NCI-H2081 (cell line): ENCODE measurements at places on chromosomes 7 and 10.

DNA sequence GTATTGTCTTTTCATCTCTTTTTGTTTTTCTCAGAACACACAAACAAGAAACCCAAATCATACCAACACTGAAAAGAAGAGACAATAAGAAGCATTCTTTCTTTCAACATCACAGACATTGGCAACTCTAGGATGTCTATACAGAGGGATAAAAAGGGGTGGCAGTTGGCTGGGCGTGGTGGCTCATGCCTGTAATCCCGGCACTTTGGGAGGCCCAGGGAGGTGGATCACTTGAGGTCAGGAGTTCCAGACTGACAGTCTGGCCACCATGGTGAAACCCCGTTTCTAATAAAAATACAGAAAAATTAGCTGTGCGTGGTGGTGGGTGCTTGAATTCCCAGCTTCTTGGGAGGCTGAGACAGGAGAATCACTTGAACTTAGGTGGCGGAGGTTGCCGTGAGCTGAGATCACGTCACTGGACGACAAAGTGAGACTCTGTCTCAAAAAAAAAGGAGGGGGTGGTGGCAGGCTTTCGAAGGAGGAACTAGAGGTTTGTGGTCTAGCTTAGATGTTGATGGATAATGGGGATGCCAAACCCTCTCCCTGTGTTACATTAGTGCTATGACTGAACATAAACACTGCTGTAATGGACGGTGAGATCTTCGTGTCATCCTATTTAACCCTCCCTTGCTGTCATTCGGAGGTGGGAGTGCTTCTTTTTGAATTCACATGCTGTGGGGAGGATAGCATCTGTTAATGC lies 9.4 kb downstream of the CNNM2 start:
- no peak for DNase-seq

GRCh38 chr7:114818501-114818900 lies 103.4 kb upstream of the MDFIC start:
- no peak for DNase-seq

DNA sequence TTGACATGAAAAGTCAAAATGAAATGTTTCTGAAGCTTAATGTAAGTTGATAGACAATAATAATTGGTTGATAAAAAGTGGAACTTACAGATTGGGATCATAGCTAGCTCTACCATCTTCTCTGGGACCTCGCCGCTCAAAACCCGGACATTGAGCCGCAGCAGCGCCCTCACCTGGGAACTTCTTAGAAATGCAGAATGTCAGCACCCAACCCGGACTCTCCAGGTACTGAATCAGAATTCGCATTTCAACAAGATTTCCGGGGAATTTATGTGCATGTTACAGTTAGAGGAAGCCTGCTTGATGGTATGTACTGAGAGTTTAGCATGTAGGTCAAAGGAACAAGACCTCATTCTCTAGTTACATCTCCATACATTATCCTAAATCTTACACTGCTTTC lies 36.7 kb upstream of the ABLIM1 start:
- peak; percentile 19 for DNase-seq

GRCh38 chr10:61684894-61685507 lies 22.3 kb downstream of the CABCOCO1 start:
- no peak for DNase-seq

GRCh38 chr7:102040569-102040968 lies 223.1 kb downstream of the CUX1 start:
- DNase-seq, result no peak

- no peak for DNase-seq
Measured at GRCh38 chr7:42834676-42835075, 77.2 kb downstream of the C7orf25 start.

DNA sequence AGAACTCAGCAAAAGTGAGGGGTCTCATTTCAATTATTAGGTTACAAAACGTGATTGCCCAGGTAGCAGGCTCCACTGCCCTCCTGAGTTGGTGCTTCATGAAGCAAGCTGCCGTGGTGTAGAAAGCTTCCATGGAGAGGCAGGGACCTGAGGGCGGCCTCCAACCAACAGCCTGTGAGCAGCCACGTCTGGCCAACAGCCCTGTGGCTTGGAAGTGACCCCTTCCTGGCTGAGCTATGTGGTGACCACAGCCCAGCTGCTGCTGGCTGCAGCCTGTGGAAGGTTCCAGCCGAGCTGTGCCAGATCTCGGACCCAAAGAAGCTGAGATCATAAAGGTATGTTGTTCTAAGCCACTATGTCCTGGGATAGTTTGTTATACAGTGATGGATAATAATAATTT lies 122.5 kb upstream of the KLF6 start:
- DNase-seq, result no peak

DNA sequence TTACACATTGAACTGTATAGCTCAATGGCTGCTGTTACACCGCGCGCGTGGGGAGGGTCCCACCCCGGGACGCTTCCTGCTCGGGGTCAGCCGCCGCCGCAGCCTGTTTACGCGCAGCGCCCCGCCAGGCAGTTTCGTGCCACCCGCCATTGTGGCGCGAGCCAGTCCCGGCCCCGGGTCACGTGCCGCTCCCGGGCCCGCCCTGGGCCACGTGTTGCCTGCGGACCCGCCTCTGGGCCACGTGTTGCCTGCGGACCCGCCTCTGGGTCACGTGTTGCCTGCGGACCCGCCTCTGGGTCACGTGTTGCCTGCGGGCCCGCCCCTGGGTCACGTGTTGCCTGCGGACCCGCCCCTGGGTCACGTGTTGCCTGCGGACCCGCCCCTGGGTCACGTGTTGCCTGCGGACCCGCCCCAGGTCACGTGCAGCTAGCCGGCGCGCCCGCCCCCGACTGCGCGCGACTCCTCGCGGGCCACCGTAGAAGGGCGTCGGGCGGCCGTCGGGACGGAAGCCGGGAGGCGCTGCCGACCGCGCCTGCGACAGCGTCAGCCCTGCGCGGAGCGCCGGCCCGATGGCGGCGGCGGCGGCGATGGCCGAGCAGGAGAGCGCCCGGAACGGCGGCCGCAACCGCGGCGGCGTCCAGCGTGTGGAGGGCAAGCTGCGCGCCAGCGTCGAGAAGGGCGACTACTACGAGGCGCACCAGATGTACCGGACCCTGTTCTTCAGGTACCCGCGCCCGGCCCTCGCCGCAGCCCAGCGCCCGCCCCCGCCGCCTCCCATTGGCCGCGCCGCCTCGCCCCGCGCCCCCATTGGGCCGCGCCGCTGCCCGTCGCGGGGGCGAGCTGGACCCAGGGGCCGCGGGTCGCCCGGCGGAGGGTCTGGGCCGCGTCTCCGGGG lies at the start of gene GET4:
Gene GET4, plus strand, starts transcription at position 478 of the 895 bp plus-strand sequence. Its CDS starts 92 bp downstream, at position 570.
- peak; percentile 97 for DNase-seq

GRCh38 chr7:80392229-80393169 lies 119.4 kb downstream of the GNAT3 start:
- DNase-seq, result peak; percentile 73

DNA sequence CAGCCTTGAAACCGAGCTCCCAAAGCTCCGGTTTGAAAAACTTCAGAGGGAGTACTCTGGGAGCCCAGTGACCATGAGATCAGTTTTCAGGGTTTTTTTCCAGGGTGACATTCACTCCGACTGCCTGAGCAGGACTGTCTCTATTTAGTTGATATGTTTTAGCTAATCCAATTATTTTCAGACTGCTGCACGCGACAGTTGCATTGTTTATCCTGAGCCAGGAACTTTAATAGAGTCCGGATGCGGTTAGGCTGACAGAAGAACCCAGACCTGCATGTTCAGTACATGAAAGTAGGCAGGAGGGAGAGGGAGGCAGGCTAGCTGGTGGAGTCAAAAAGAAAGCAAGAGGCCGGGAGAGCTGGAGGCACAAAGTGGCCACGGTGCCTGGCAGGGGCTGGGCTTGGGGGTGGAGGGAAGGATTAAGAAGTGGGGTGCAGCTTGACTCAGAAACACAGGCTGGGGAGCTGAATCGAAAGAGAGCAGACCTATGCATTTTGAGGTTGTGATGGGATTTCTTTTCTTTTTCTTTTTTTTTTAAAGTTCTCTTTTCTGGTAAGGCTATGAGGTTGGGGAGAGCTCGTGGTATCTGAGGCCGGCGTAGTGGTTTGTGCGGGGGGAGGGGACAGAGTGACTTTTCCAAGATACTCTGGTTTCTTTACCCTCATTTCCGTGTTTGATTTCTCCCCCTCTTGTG lies 5.7 kb downstream of the GATA3 start:
- no peak for DNase-seq

DNA sequence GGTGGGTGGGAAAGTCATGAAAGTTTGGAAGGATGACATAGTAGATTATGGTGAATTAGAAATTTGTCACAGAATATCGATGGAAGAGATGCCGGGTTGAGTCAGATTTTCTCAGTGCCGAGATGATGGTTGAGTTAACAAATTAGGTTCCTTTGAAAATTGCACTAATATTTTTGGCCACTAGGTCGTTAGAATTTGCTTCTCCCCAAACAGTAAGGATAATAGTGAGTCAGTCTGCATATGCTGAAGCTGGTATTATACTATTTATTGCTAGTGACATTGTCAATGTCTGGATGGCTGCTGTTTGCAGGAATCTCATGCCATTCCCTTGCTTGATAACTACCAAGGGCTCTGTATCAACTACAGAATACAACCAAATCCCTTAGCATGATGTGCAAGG lies 37.7 kb upstream of the MINDY3 start:
- DNase-seq, result no peak

- no peak for DNase-seq
Measured at GRCh38 chr10:26463986-26464385, 25.8 kb downstream of the APBB1IP start.

- DNase-seq, result no peak
Measured at GRCh38 chr7:149477494-149478443, 16.9 kb upstream of the ZNF777 start.

- DNase-seq, result no peak
Measured at GRCh38 chr10:121594076-121594475, 4.2 kb downstream of the FGFR2 start.

- no peak for DNase-seq
Measured at GRCh38 chr7:51970961-51971665, 654.5 kb upstream of the COBL start.

DNA sequence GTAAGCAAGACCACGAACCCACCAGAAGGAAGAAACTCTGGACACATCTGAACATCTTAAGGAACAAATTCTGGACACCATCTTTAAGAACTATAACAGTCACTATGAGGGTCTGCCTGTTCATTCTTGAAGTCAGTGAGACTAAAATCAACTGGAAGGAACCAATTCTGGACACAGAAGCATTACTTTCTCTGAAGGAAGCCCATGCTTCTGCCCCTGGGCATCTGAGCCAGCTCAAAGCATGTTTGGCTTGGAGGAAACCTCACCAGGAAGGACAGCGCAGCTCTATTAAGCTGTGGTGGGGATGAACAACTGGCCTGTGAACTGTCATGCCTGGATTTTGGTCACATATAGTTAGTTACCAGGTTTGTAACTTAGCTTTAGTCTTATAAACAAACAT lies 132.4 kb upstream of the GDF10 start:
- DNase-seq, result no peak

DNA sequence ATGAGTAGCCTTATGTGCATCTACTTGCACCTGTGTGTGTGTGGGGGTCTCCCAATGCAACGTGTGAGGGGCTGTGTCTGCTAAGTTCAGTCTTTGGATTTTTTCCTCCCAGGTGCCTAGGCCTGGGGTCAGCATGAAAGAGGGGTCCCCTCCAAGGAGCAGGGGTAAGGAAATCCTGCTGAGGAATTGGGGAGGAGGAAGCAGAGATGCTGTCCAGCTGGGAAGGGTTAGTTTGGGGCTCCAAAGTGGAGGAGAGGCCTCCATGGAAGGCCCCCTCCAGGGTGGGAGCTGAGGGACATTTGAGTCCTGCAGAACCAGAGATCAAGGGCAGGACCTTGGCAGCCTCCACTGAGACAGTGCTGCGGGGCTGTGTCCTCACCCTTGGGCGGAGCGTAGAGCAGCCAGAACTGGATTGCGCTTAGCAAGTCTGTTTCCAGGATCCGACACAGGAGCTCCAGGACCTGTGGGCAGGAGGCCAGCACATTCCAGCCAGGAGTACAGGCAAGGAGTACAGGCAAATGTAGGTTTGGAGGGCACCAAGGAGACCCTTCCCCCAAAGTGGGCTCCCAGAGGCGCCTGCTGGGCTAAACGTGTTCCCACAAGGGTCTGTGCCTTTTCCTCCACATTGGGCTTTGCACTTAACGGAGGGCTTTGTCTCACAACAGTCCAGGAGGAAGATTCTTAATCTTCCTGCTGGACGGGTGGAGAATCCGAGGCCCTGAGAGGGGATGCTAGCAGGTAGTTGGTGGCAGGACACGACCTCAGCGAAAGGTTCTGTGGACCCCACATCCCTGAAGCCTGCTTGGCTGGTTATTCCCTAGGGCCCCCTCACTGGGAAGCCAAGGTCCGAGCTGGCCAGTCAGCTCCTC lies 10.1 kb downstream of the TBATA start:
- no peak for DNase-seq

GRCh38 chr7:6448943-6449543 lies 1.3 kb upstream of the DAGLB start:
- DNase-seq, result no peak

- DNase-seq, result no peak
Measured at GRCh38 chr10:28585076-28585475, 52.2 kb downstream of the WAC start.

GRCh38 chr10:125334545-125334944 lies 174.2 kb upstream of the CTBP2 start:
- no peak for DNase-seq

- no peak for DNase-seq
Measured at GRCh38 chr10:98365406-98366061, 49.4 kb downstream of the PYROXD2 start.

- DNase-seq, result no peak
Measured at GRCh38 chr7:1242256-1242605, 9.6 kb downstream of the UNCX start.

DNA sequence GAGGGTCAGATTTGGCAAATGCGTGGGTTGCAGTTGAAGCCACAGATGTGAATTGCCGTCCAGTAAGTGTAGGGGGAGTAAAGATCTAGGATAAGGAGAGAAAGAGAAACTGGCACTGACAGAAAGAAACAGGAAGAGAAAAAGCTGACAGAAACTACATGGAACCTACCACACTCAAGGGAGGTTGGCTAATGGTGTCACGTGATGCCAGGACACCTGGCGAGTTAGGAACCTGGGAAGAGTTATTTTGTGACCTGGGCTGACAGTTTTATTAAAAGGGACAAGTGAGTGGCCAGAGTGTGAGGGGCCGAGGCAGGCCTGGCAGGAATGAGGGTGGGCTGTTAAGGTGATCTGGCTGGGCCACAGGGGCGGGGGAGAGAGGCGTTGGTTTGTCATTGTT lies 188.7 kb downstream of the ADARB2 start:
- no peak for DNase-seq

GRCh38 chr10:121831777-121832176 lies 96.1 kb downstream of the ATE1 start:
- no peak for DNase-seq

DNA sequence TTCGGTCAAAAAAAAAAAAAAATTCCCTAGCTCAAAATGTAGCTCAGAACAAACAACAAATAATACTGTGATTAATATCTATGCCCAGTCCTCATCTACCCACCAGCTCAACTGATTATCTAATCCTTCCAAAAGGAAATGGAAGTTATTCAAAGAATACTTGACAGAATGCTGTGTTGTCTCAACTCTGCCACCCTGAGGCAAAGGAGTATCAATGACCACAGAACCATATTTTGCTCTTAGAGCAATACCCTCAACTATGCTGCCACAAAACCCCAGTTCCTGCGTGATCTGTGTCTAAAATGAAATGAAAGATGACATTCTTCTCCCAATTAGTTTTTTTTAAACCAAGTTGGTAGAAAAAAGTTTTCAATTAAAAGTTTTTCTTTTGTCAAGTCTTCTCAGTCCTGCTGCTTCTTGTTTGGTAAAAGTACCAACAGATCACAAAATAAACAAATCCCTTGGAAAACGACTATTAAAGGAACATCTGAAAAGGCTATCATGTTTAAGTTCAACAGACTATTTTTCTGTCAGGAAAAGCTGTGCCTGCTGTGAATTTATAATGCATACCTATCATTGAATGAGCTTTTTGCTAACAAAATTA lies 21.6 kb downstream of the RBM28 start:
- peak; percentile 24 for DNase-seq
